Dorsolateral prefrontal cortex (tissue), 122 donors: ENCODE measurements at places on chromosomes 1 and 21.

- DNase-seq, result no peak
Observed at GRCh38 chr1:94153133-94153532, 32.2 kb upstream of the ABCA4 start.

DNA sequence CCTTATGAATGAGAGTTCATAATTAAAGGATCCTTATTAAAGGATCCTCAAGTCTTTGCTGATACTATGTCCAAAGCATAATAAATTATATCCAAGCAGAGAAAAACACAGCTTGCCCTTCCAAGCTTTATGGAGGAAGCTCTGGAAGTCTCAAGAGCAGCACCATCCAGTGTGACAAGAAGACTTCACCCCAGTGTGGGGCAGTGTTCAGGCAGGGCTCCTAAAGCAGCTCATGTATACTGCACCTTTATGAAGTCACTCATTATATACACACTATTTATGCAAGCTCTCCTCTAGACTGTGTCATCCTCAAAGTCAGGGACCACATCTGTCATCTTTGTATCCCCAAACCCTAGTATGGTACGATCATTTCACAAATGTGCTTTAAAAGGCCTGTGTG, 11.9 kb upstream of the CCN1 start:
- no peak for DNase-seq

DNA sequence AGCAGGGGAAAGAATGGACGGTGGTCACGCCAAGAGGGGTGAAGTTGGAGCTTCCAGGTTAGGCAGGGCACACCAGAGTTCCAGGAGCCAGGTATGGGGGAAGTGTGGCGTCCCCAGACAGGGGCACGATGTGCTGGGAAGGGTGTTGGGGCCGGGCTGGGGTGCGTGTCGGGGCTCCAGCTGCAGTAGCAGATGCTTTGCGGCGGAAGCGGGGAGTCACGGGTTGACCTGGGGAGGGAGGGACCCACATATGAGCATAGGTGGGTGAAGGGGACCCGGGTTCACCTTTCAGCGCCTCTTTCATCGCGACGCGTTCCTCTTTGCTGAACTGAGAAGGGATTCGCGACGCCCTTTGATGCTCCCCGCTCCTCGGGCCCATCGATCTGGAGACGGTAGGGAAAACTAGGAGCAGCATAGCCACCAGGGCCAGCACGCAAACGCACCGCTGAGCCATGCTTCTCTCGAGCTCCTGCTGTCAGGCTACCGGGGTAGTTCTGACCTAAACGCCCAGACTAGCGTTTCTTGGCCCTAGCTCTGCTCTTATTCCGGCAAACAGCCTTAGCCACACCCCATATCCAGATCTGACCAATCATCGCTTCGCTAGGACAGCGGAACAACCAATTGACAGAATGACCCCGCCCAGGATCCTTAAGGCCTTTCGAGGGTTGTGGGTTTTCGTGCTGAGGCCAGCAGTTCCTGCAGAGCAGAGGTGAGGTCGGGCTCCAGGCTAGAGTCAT, at the start of gene PM20D1:
TSS of gene PM20D1 (minus strand) at position 514 of the 737 bp plus-strand sequence. CDS start at position 454, 60 bp downstream.
- no peak for DNase-seq

DNA sequence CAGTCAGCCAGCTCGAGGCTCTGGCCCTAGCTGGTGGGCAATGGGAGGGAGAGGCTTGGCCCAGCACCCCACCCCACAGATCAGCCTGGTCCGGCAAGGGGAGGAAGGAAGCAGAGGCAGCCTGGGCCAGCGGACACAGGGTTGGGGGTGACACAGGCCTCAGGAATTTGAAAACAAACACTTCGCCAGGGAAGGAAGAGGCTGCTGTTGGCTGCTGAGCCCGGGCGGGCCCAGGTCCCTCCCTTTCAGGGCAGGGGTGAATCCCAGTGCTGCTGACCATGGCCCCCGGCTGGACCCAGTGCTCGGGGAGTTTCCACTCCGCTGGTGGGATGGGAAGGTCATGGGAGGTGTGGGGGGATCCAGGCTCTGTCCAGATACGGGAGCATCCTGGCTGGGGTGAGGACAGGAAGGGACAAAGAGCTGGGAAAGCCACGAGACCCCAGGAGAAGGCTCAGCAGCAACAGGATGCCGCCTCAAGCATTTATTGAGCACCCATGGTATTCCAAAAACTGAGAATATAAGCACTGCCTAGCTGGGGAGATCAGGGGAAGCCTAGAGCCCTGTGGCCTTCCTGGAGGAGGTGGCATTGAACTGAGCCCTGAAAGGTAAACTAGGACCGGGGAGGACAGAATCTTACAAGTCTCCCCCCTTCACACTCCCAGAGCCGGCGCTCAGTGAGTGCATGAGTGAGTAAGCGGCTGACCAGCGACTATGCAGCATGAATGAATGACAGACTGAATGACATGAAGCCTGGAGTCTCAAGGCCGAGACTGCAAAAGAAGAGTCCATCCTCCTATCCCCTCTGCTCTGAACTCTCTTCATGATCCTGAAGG, 26.2 kb upstream of the EPHA2 start:
- DNase-seq, result no peak

- no peak for DNase-seq
Observed at GRCh38 chr1:244012202-244012601, 38.9 kb upstream of the ZBTB18 start.

DNA sequence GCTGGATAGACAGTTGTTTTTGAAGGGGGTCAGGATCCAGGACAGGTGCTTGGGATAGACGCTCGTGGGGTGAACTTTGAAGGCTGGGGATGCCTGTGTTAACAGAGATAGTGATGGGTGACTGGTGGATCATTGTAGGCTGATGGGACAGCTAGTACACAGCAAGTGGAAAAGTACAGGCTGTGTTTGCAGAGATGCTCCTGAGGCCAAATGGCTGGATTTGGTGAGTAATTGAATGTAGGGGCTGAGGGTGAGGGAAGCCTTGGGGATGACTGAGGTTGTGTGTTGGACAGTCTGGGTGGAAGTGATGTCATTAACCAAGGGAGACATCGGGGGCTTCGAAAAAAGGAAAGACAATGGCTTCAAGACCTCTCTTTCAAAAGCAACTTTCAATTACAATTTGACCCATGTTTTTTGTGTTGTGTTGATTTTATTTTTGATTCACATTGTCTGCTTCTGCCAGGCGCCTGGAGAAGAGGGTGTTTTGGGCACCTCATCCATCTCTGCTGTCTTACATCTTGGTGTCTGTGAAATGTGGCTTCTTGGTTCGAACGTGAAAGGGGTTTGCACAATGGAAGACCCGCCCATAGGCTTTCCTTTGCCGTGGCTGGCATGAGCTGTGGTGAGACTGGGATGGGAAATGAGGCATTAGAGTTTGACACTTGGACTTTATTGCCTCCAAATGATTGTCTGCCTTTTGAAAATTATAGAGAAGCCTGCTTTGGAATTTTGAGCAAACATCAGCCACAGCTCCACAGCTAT, 147.5 kb downstream of the FOXD2 start:
- DNase-seq, result no peak

DNA sequence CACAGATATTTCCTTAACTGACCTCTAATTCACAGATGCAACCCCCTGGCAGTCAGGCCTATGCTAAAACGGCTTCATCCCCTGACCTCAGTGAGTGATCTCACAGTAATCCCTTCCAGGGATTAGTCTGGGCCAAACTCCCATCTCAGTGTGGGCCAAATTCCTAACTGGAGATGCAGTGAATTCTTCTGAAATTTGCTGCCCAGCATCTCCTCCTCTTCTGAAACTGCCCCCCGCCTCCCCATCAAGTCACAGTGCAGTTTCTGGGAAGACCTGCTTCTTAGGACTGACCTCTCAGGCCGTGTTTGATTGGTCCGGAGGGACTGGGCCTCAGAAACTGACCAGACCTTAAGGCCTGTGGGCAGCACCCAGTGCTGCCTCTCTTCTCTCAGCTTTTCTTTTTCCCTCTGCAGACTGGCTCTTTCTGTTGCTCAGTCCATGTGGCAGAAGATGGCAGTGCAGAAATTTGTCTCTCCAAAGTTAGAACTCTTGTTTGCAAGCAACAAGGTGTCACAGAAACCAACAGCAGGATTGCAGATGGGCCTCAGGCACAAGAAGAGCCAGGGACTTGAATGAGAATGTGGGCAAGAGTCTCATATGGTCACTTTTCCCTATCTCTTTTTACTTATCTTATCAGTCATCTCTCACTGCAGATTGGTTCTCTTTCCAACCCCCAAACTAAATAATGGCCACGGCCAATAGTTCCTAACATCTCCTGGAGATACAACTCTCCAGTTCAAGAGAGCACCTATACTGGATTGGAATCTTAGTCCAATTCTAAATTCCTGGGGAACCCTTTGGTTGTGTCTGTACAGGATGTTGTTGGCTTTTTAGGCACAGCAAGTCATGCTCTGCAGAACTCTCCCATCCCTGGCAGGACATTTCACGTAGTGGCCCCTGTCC, 95.5 kb upstream of the RALGPS2 start:
- DNase-seq, result no peak

DNA sequence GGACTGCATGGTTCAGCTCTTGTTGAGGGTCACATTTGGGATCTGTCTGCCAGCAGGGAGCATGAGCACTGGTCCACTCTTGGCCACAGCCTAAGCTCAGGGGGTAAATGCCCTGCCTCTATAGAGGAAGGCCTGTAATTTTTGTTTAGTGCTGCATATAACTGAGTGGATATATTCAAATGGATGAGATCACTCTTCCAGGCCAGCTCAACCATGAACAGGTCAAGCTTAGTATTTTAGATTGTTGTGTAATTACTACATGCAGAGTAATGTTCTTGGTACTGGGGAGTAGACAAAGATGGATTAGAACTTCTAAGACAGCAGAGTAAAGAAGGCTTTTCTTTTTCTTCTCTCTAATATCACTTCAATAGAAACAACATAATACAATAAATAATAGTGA, 376.9 kb downstream of the GPATCH2 start:
- no peak for DNase-seq

DNA sequence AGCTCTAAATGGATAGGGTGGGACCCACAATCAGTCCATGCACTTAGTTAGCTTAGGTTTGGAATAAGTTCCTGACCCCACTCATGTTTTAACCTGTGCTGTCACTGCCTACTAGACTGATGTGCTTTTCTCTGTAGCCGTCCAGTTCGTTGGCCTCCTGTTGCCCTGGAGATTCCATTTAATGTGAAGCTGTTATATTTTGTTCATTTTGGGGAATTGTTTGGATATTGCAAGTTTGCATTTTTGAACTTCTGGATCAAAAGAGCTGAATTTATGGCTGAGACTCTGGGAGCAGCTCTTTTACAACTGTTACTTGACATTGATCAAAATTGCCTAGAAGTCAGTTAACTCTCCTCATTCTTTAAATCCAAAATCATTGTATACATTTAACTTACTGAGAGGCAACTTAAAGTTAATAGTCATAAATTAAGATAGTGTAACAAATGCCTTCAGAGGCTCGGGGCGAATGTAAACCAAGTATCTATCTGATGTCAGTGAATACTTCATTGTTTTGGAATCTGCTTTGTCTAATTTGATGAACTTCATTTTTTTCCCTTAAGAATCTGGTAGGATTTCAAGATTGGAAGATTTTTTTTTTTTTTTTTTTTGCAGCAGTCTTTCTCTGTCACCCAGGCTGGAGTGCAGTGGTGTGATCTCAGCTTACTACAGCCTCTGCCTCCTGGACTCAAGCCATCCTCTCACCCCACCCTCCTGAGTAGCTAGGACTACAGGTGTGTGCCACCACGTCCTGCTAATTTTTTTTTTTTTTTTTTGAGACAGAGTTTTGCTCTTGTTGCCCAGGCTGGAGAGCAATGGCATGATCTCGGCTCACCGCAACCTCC, 38.1 kb downstream of the MIGA1 start:
- no peak for DNase-seq
